ENCODE measurements at places on chromosomes 3 and 15. TPM values are rescaled to one million over a fixed set of nuclear protein-coding genes. Genes with fewer than 3 reads are reported as not detected.

DNA sequence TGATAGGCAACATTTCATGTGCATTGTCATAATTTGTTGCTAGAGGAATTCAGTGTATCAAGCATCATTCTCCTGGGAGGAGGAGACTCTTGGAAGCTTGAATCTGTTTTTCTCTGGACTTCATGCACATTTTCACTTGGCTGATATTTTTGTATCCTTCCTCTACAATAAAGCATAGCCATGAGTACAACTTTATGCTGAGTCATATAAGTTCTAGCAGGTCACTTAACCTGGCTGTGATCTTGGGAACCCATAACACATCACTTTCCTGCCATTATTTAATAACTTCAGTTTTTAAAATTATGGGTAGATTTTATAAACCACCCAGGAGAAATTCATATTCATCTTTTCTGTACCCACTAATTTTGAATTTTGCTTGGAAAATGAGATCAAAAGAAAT is 203.0 kb upstream of the CD96 start:
- no peak for ATAC-seq

- ATAC-seq = no peak
These were observed 77.2 kb upstream of the ARPP21 start for GRCh38 chr3:35562141-35562540.

DNA sequence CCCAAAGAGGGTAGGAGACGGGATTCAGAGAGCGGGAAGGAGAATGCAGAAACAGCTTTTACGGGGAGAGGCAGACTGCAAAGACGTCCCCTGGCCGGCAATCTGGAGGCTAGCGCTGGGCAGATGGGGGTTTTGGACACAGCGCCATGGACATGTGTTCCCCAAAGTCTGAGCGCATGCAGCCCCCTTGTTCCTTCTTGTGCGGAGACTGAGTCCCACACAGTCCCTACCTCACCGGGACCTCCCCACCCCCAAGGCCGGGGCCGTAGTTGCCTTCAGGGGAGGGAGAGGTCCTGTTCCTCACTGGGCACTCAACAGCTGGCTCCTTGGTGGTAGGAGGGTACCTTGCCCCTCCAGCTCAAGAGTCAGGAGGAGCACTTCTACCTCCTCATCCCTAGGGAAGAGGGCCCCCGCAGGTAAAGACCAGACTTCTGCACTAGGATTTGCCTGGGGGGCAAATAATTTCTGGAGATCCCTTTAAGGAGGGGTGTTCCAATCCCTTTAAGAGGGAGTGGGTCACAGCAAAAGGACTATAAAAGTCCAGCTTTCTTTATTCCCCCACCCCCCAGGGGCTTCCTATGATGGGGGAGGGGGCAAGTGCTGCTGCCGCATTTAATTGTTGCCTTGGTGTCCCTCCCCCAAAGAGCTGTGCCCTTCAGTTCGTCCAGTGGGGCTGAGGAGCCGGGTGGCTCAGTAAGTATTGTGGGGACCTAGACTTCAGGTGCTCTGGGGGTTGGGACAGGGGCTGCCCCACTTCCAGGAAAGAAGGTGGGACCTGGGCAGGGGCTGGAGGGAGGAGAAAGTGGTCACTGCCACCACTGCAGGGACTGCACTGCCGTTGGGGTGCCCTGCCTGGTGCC is 3.6 kb upstream of the BAHD1 start:
- ATAC-seq = no peak

GRCh38 chr15:23401627-23402026 is 45.4 kb downstream of the GOLGA6L2 start:
- no peak for ATAC-seq

DNA sequence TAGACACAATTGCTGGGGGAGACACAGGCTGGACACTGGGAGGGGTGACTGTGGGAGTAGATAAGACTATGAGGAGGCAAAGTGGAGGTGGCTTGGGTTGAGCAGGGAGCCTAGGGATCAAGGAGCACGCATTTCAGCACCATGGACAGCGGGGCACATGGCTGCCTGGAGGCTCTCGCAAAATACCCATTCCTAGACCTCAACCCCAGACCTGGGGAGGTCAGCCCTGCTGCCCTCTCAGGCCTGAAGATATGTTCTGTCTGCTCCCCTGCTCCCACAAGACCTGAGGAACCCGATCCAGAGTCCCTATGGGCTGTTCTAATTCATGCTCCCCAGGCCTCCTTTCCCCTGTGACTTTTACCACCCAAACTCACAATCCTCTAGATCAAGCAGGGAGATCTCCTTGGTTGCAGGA is 16.0 kb upstream of the CPEB1 start:
- peak; percentile 47 for ATAC-seq

Gene LRRIQ4
- total RNA-seq = not detected

Gene CNTN4
- total RNA-seq = 0.68 TPM

Gene PLAAT1
- total RNA-seq = 7.4 TPM

Measured in esophagus mucosa (tissue), 1 donor.